ENCODE measurements at places on chromosomes 4 and X. TPM values are rescaled to one million over a fixed set of nuclear protein-coding genes. Genes with fewer than 3 reads are reported as not detected.

The DCAF4L1 gene
- 0.46 TPM for total RNA-seq

The OTC gene
- not detected for total RNA-seq

The TREX2 gene
- total RNA-seq: 0.19 TPM

The LUZP4 gene
- total RNA-seq: not detected

The CXCL6 gene
- 0.22 TPM for total RNA-seq

The F11 gene
- 0.35 TPM for total RNA-seq

The TLR1 gene
- total RNA-seq: 4.9 TPM

The OTUD6A gene
- not detected for total RNA-seq

DNA sequence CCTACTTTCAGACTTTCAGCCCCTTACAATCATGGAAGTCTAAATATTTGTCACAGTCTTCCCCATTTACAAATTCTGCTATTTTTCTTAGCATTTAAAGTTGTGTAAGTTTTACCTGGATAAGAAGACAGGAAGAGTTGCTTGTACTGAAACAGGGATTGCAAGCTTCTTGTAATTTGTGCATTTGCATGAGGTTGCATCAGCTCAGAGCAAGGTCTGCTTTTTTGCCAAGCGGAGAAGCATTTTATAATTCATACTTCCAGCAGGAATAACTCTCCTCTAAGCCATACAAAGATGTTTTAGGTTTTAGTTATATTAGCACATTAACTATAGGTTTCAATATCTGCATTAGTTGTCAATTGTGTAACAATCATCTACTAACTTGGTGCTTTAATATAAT lies 922.0 kb upstream of the PABPC4L start:
- DNase-seq: no peak

- DNase-seq: no peak
Observed at GRCh38 chrX:109739625-109740432, 6.8 kb upstream of the ACSL4 start.

- DNase-seq: no peak
Observed at GRCh38 chrX:72609313-72609712, 36.7 kb upstream of the HDAC8 start.

- DNase-seq: no peak
Observed at GRCh38 chr4:41364876-41365275, 108.1 kb downstream of the UCHL1 start.

DNA sequence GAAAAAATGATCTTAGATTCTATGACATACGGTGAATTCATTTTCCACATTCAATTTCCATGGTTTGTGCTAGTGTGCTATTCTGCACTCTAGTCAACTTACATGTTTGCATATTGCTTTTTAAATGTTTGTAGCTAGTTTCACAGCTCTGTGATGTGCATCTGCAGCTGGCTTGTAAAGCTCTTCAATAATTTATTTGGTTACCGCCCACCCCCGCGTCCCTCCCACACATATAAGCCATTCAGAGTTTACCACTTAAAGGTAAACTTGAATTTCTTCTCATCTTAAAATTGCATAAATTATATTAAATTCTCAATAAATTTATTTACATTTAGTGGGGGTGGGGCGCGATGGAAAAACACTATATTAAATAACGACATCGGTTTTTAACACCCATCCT lies 291 bp upstream of the NBDY start:
- DNase-seq: no peak

GRCh38 chrX:41090568-41091238 lies 5.5 kb downstream of the USP9X start:
- DNase-seq: no peak

DNA sequence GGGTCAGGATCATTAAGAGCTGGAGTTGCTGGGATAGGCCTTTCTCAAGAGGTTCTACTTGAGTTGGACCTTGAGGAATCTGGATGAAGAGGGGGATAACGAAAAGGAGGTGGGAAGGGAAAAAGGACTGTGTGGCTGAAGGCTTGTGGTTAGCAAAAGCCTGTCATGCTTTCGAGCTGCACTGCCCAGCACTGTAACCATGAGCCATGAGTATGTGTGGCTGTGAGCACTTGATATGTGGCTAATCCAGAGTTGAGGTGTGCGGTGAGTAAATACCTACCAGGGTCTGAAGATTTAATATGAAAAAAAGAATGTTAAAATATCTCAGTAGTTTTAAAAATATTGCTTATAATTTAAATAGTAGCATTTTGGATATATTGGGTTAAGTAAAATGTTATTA lies 11.4 kb downstream of the TMEM165 start:
- no peak for DNase-seq

DNA sequence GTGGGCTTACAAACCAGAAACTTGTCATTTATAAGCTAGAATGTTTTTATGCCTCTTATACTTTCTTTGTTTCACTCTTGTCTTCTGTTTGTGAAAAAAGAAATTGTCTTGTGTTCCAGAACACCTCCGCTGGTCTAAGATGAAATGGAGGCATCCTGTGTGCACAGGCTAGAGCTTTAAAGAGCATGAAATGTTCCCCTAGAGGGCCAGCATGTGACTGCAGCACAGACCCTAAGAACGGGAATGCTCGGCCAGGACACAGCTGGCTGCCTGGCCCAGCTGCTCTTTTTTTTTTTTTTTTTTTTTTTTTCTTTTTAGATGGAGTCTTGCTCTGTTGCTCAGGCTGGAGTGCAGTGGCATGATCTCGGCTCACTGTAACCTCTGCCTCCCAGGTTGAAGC lies 33.6 kb downstream of the SETD7 start:
- no peak for DNase-seq

GRCh38 chr4:155972098-155972497 lies 18.4 kb upstream of the CTSO start:
- no peak for DNase-seq

DNA sequence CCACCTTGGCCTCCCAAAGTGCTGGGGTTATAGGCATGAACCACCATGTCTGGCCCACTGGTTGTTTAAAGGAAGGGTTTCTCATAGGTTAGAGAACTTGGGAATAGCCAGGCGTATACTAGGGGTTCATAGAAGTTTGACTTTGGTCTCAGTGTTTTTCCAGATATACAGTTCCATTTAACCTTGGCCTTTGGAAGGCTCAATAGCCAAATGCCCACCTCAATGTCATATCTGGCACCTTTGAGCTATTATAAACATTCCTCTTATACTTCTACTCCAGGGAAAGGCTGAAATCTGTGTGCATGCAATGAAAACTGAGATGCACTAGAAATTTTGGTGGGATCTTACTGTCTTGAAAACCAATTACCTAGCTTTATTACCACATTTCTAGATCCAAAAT lies 47.5 kb upstream of the PROM1 start:
- no peak for DNase-seq

GRCh38 chr4:2526559-2526958 lies 9.9 kb upstream of the FAM193A start:
- DNase-seq: no peak

DNA sequence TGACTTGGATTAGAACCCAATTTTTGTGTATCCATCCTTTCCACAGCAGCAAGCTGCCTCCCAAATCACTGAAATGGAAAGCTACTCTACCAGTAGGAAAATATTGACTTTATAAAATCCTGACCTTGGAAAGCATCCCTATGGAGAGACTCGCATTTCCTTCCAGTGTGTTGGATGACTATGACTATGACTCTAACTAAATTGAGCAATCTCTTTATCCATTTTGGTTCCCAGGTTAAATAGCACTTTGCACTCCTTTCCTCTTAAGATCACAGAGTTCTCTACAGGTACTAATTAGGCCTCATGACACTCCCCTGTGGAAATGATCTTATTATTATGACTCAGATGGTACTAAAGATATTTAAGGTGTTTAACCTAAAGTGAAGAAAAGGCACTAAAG lies 431.8 kb downstream of the PPARGC1A start:
- DNase-seq: no peak

DNA sequence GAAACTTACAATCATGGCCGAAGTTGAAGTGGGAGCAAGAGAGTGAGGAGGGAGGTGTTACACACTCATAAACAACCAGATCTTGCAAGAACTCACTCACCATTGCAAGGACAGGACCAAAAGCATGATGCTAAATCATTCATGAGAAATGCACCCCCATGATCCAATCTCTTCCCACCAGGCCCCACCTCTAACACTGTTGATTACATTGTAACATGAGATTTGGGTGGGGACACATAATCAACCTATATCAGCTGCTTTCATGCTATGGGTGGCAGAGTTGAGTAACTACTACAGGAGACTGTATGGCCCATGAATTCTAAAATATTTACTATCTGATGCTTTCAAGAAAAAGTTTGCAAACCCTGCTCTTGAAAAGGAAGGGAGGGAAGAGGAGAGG lies 155.1 kb downstream of the DEFB131A start:
- no peak for DNase-seq

DNA sequence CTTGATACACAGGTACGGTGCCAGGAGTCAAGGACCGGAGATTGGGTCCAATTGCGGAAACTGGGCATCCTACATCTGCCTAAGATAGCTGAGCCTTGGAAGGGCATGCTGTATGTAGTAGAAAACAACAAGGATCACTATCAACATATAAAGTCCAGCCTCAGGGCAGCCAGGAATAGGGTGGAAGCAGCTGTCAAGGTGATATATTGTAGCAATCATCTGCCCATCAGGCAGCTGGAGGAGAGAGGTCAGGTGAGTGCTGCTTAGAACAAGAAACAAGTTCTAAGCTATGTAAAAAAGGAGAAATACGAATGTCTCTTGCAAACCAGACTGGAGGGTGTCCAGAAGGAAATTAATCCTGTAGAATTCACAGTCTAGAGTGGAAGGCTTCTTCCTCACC lies 34.8 kb downstream of the KCNE5 start:
- no peak for DNase-seq

DNA sequence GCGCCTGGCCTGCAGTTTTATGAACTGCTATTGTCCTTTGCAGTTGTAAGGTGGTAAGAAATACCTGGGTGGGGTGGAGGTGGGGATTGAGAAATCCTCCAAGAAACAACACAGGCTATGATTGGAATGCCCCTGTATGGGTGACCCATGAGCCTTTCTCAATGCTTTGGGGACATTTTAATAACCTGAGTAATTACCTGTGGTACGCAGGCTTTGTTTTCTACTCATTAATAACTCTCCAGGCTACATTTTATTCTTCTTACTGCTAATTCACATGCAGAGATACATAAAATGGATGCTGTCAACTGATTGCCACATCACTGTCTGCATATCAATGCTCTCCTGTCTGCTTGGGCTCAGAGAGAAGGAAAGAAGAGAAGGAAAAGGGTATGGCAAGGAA lies 41.8 kb downstream of the PHEX start:
- no peak for DNase-seq

DNA sequence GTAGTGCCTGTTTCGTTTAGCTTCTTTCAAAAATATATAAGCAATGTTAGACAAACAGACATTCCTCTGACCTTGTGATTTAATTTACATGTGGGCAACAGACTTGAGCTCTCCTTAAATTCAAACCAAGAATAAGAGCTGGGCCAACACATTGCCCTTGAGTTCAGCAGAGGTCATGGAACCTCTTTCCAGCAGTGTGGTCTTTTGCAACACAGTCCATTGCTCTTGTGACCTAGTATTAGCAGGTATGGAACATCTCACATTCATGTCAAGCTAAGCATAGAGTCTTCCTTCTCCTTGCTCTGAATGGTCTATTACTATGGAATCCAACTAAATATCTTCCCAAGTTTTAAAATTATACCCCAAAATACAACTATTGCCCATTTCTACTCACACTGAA lies 33.7 kb upstream of the MND1 start:
- DNase-seq: no peak

DNA sequence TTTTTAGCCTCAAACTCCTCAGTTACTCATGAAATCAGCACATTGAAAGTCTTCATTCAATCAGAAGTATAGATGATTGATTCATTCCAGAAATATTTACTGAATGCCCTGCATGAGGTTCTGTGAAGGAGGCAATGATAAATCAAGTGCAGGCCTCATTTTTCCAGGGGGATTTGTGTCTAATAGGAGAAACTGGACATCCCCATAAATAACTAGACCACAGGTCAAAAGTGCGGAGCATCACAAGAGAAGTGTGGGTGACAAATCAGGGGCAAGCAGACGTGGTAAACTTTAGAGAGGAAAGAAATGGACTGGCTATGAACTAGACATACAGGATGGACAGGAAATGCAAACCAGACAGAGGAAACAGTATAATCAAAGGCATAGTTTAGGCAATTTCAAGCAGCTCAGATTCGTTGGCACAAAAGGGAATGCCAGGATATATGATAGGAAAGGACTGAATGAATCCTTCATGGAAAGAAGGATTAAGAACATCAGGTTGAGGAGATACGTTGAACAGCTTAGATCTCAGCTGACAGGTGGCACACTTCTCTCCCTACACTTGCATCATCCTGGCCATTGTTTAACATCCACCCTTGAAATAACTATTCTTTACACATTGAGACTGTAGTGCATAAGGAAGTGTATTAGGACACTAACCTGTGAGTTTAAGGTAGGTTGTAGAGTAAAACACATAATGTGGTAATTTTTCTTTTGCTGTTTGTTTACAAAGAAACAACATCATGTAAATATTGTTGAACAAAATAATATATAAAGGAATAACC lies 69.6 kb upstream of the RASGEF1B start:
- DNase-seq: no peak

- DNase-seq: no peak
Observed at GRCh38 chrX:107730991-107731766, 44.4 kb downstream of the TSC22D3 start.

DNA sequence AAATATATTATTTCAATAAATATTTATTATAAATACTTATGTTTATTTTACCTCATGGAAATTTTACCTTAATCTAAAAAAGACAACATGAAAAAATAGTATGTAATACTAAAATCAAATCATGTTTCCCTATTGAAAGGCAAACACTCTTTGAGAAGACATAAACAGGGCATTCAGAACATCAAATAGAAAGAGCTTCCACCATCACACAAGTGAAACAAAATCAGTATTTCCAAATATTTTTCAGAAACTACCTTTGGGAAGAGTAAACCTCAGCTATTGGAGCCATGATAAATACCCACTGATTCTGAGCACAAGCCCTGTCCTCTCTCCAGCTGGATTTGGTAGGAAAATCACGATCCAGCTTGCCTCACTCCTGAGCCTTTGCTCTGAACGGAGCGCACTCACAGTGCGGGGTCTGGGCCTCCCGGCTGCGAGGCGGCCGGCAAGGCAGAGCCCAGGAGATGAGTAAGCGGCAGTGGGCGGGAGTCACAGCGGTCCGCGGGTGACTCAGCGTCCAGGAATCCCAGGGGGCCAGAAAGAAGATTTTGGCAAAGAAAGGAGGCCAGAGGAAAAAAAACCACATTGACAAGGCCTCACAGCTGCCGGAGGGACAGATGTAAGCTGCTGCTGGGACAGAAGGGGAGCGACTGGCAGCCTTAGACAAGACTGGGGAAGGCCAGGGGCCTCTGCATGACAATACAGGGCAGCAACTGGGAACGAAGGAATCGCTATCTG lies 14.7 kb upstream of the ANXA5 start:
- DNase-seq: peak; percentile 90

DNA sequence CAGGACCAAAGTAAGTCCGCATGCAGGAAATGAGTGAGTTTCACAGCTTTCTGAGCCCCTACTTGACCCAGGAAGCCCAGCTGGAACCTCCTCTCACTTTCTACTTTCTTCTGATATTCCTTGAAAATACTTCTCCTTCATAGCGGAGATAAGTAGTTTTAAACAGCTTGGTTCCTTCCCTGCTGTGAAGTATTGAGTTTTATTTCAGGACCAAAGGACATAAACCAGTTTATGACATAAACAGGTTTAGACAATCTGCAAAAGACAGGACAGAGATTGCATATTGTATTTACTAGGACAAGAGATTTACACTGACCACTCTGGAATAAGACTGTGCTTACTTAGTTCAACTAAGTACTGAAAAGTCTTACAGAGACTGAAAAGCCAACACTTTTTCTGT lies 54.8 kb downstream of the PAGE2 start:
- no peak for DNase-seq

- no peak for DNase-seq
Observed at GRCh38 chr4:140857111-140857510, 100.9 kb upstream of the TBC1D9 start.

Data from cardiac septum (tissue), 1 donor.